ENCODE measurements at places on chromosomes 2 and 18. TPM values are rescaled to one million over a fixed set of nuclear protein-coding genes. Genes with fewer than 3 reads are reported as not detected.

Gene ATIC
- total RNA-seq, result 189 TPM

Gene STPG4
- not detected for total RNA-seq

Gene LAMA3
- total RNA-seq, result not detected

Gene TGFA
- 2.5 TPM for total RNA-seq

Gene DNAH7
- total RNA-seq, result not detected

Gene KIF3C
- 4.2 TPM for total RNA-seq

DNA sequence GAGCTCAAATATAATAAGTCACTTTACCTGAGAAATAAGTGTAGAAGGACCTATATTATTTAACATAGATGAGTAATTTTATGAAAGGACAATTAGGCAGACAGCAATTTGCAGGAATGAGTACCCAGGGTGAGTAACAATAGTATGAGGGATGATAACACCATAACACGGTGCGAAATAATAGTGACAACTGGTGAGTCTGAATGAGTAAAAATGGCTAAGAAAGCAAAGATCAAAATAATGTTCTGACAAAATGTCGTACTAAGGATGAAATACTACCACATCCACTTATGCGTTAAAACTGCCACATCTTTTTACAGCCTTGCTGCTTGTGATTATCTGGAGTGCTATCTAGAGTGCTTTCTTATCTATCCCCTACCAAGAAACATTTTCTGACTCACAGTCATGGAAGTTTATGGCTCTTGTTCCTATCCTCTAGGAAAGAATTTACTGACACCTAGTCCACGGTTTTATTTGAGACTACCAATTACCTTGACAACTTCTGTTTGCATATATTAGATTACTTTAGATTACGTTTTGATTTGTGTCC is 929.7 kb downstream of the LRP1B start:
- H3K36me3 ChIP-seq, result peaks cover 2% of the 10 kb centered on the region
- no peak overlapping the region for H3K4me3 ChIP-seq
- no peak overlapping the region for H3K27ac ChIP-seq
- no peaks in the 10 kb centered on the region for H3K27me3 ChIP-seq
- no peak for DNase-seq
- H3K4me1 ChIP-seq, result no peaks in the 10 kb centered on the region

DNA sequence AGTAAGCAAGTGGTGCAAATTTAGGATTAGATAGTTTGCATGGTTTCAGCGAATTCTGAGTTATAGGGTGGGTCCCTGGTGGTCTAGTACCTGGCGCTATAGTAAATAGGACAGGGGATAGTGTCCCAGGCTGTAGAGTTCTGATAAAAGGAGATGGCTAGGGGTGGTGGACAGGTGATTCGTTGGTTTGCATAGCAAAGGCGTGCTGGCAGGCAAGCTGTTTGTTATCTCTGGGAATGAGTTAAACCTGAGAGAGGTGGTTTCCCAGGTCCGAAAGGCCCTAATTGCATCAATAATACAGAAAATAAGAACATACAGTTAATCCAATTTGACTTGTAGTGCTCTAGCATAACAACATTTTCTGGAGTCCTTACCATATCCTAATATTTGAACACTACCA is 6.9 kb upstream of the ZDBF2 start:
- no peaks in the 10 kb centered on the region for H3K36me3 ChIP-seq
- no peak for DNase-seq
- no peak overlapping the region for H3K27ac ChIP-seq
- no peak overlapping the region for H3K4me3 ChIP-seq
- H3K4me1 ChIP-seq, result peaks cover 6% of the 10 kb centered on the region

- H3K27ac ChIP-seq, result no peak overlapping the region
- no peak overlapping the region for H3K4me3 ChIP-seq
- no peaks in the 10 kb centered on the region for H3K36me3 ChIP-seq
- H3K4me1 ChIP-seq, result no peaks in the 10 kb centered on the region
- DNase-seq, result no peak
Observed at GRCh38 chr2:51065276-51065675, 33.3 kb upstream of the NRXN1 start.

GRCh38 chr2:25558262-25558661 is 115.1 kb downstream of the DTNB start:
- peak overlapping the region; percentile 52 for H3K4me3 ChIP-seq
- DNase-seq, result peak; percentile 58
- no peaks in the 10 kb centered on the region for H3K27me3 ChIP-seq
- H3K27ac ChIP-seq, result peak overlapping the region; percentile 33
- H3K4me1 ChIP-seq, result peaks cover 65% of the 10 kb centered on the region

DNA sequence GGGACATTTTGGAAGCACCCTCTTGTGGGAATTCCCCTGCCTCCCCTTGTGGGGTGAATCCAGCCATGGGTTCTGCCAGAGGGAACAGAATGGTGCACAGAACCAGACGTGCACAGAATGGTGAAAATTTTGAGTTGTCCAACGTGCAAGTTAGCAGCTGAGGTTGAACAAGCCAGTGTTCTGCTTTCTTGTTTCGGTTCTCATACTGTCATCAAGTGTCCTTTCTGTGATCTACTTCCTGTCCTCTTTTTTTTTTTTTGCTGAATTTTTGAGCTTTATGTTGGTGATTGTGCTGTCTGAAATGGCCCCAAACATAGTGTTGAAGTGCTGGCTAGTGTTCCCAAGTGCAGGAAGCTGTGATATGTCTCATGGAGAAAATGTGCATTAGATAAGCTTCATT is 21.5 kb upstream of the REEP1 start:
- H3K27me3 ChIP-seq, result no peaks in the 10 kb centered on the region
- no peak overlapping the region for H3K4me3 ChIP-seq
- H3K27ac ChIP-seq, result no peak overlapping the region
- H3K4me1 ChIP-seq, result no peaks in the 10 kb centered on the region
- DNase-seq, result no peak
- no peaks in the 10 kb centered on the region for H3K36me3 ChIP-seq

GRCh38 chr2:144512470-144512869 is 7.4 kb downstream of the ZEB2 start:
- H3K27ac ChIP-seq, result no peak overlapping the region
- H3K4me3 ChIP-seq, result peak overlapping the region; percentile 80
- H3K4me1 ChIP-seq, result peaks cover 31% of the 10 kb centered on the region
- H3K36me3 ChIP-seq, result peaks cover 2% of the 10 kb centered on the region
- no peak for DNase-seq
- H3K27me3 ChIP-seq, result peaks cover 64% of the 10 kb centered on the region

DNA sequence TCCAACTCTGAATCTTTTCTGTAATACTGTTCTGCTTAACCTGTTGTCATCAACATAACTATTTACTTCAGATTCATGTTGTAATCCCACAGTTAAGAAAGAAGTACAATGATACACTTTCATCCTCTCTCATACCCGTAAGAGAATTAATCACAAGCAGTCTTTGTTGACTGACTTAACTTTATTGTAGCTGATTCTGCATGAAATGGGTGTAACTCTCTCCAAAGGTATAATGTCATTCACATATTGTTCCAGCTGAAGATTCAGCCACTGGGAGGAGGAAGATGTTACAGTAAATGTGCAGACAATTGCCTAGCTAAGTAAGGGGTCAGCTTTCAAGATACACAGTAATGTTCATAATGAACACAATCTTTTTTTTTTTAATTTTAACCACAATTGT is 13.5 kb upstream of the DSG2 start:
- no peak overlapping the region for H3K27ac ChIP-seq
- no peaks in the 10 kb centered on the region for H3K36me3 ChIP-seq
- no peak for DNase-seq
- no peak overlapping the region for H3K4me3 ChIP-seq

- H3K36me3 ChIP-seq, result no peaks in the 10 kb centered on the region
- no peak for DNase-seq
- no peaks in the 10 kb centered on the region for H3K4me1 ChIP-seq
Observed at GRCh38 chr2:131588152-131588873, 60.6 kb downstream of the CCDC74A start.

DNA sequence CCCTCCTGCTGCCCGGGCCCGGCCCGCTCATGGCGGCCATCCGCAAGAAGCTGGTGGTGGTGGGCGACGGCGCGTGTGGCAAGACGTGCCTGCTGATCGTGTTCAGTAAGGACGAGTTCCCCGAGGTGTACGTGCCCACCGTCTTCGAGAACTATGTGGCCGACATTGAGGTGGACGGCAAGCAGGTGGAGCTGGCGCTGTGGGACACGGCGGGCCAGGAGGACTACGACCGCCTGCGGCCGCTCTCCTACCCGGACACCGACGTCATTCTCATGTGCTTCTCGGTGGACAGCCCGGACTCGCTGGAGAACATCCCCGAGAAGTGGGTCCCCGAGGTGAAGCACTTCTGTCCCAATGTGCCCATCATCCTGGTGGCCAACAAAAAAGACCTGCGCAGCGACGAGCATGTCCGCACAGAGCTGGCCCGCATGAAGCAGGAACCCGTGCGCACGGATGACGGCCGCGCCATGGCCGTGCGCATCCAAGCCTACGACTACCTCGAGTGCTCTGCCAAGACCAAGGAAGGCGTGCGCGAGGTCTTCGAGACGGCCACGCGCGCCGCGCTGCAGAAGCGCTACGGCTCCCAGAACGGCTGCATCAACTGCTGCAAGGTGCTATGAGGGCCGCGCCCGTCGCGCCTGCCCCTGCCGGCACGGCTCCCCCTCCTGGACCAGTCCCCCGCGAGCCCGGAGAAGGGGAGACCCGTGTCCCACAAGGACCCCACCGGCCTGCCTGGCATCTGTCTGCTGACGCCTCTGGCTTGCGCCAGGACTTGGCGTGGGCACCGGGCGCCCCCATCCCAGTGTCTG is 767 bp downstream of the RHOB start:
- H3K4me1 ChIP-seq, result no peaks in the 10 kb centered on the region
- peaks cover 34% of the 10 kb centered on the region for H3K27me3 ChIP-seq
- H3K4me3 ChIP-seq, result peak overlapping the region; percentile 88
- H3K36me3 ChIP-seq, result no peaks in the 10 kb centered on the region

GRCh38 chr2:46666044-46666679 is 186.8 kb downstream of the TMEM247 start:
- DNase-seq, result no peak
- H3K4me3 ChIP-seq, result no peak overlapping the region
- no peak overlapping the region for H3K27ac ChIP-seq
- H3K4me1 ChIP-seq, result peaks cover 15% of the 10 kb centered on the region
- no peaks in the 10 kb centered on the region for H3K36me3 ChIP-seq

GRCh38 chr2:158722266-158723105 is 72.6 kb upstream of the DAPL1 start:
- no peak overlapping the region for H3K27ac ChIP-seq
- no peak for DNase-seq
- no peaks in the 10 kb centered on the region for H3K36me3 ChIP-seq
- H3K4me3 ChIP-seq, result no peak overlapping the region
- H3K4me1 ChIP-seq, result no peaks in the 10 kb centered on the region

GRCh38 chr2:65655000-65655399 is 222.6 kb upstream of the SPRED2 start:
- no peaks in the 10 kb centered on the region for H3K36me3 ChIP-seq
- DNase-seq, result no peak
- H3K4me3 ChIP-seq, result no peak overlapping the region
- H3K4me1 ChIP-seq, result no peaks in the 10 kb centered on the region
- peaks cover 10% of the 10 kb centered on the region for H3K27me3 ChIP-seq

DNA sequence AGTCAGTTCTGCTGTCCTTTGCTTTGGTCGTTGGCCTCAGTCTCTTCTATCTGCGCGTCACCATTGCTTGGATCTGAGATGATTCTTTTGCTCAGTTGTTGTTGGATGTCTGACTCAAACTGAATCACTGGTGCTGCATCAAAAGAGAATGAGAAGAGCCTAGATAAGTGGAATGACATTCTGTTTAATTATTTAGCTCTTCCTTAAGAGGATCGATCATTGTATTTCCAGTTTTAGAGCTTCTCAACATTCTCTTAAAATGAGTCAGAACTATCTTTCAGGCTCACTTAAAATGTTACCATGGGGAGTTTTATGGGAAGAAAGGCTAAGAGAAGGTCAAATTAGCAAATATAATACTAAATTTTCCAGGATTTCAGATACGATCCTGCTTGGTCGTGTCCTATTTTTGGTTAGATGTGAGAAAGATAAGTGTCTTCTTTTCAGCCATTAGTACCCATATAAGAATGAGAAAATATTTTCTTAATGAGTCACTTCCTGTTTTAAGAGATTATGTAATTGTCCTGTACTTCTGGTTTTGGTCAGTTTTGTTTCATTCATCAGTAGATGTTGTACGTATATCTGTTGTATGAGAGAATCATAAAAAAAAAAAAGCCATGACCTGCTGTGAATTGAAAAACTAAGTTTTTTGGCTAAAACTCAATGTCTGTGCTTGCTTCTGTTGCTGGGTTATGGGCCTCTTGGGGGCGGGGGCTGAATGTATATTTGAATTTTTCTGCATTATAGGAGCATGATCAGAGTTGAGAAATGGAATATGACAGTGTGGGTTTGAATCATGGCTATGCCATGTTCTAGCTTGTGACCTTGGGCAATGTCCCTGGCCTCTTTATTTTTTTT is 31.6 kb upstream of the CASP10 start:
- no peaks in the 10 kb centered on the region for H3K27me3 ChIP-seq
- DNase-seq, result no peak
- peaks cover 63% of the 10 kb centered on the region for H3K4me1 ChIP-seq
- H3K36me3 ChIP-seq, result peaks cover 60% of the 10 kb centered on the region

GRCh38 chr2:217396165-217396564 is 536.3 kb upstream of the TNP1 start:
- H3K27ac ChIP-seq, result no peak overlapping the region
- H3K36me3 ChIP-seq, result peaks cover 5% of the 10 kb centered on the region
- H3K4me1 ChIP-seq, result peaks cover 8% of the 10 kb centered on the region
- no peak for DNase-seq
- no peaks in the 10 kb centered on the region for H3K27me3 ChIP-seq

DNA sequence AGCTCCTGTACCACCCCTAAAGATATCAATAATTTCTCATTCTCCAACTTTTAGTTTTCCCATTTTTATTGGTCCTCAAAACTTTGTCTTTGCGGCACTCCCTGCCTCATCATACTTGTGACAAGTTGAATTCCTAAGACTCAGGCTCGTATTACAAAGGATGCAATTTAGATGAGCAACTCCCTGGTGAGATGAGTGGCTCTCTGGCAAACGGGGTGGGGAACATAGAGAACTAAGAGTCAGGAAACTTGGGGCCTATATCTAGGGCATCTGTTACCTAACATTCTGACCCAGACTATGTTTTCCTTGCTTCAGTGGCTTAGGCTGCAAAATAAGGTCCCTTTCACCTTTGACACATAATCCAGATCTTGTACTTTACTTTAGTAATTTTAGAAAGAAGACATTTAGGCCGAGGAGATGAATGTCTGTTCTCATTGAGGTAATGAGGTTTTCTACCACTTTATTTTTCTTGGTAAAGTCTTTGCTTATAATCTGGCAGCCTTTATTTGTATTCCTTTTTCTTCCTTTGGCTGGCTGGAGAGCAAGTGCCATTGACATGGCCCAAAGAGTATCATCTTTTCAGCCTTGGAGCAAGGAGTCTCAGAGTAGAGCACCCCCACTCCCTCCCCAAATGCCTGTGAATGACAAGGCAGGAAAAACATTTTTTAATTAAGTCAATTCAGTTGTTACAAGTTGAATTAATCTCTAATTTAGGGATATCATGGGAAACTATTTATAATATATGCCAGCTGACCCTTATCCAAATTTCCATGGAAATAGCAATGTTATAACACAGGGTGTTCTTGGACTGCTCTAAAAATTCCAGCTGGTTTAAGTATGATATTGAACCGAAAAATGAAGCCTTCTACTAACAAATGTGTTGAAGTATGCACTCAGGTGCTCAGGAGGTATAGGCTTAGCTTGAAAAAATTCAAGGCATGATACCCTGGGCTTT is 15.2 kb downstream of the TSPYL6 start:
- no peak overlapping the region for H3K27ac ChIP-seq
- no peak overlapping the region for H3K4me3 ChIP-seq

Data from activated T-cell treated with anti-CD3 and anti-CD28 coated beads, Interleukin-2, amount 50 U/mL, for 72 hours (primary cell).